ENCODE measurements at places on chromosomes 16 and 17.
A peak's percentile ranks its signal among the peaks of the same experiment; 100 is the strongest.

- DNase-seq, result no peak
These were observed 5.0 kb downstream of the SLC6A2 start for GRCh38 chr16:55660828-55661227.

DNA sequence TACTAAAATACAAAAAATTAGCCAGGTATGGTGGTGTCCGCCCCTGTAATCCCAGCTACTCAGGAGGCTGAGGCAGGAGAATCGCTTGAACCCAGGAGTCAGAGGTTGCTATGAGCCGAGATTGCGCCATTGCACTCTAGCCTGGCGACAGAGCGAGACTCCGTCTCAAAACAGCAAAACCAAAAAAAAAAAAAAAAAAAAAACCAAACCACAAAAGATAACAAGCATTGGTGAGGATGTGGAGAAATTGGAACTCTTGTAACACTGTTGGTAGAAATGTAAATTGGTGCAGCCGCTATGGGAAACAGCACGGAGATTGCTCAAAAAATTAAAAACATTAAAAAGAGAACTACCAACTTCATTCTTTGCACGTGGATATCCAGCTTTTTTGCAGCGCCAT lies 119.4 kb downstream of the OR1D5 start:
- no peak for DNase-seq

DNA sequence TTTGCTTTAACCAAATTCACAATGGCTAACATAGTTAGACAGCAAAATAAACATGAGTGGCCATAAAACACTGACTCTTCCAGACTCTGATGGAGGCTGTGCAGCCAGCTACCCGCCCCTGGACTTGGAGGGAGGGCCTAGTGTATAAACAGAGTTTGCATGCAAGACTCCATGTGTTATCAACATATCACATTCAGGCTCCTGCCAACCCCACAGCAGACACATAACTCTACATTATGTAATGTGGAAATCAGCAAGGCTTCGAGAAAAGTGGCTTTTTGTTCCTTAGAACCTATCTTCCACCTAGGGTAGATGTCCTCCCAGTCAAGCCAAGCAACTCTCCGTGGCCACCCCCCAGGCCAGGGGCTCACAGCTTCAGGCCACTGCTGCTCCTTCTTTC lies 19.3 kb upstream of the SOX9 start:
- DNase-seq, result no peak

DNA sequence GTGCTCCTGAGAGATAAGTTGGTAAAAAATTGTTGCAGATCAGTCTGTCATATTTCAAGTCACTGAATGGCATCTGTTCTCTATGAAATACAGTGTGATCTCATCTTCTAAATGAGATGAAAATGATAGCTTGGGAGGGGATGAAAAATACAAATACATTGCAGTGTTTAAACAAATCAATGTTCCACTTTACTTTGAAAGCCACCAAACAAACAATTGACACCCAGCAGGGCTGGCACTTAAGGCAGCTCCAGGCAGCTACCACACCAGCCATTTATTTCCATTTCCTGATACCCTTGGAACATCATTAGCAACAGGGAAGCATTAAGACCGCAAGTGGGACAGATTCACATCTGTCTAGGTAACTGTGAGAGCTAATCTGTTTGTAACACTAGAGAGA lies 827.6 kb upstream of the KIF2B start:
- no peak for DNase-seq

DNA sequence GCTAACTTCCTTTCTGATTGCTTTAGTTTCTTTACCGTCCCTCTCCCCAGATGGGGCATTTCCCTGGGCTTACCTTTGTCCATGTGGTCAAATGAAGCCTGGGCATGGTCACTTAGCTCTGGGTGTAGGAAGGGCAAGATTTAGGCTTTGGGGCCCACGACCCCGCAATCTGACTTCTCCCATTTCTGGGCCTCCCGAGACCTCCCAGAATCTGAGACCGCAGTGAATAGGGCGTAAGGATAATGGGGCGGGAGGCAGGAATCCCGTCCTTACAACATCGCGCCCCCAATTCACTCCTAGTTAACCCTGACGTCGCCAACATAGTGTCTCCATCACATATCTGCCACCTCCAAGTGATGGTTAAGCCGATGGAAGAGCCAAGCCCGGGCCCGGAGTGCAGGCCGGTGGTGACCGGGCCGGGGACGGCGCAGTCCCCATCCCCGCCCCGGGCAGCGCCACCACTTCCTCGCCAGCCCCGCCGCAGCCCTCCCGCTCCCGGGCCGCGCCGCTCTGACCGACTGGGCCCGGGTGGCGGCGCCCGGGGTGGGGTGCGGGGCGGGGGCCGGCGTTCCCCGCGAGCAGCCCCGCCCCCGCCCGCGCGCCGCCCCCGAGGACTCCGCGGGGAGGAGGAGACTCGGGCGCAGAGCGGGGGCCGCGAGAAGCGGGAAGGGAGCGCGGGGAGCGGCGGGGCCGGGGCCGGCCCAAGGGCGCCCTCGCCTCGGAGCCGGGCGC lies at the start of gene RHBDL3:
RHBDL3 (plus strand) TSS at position 641 of the 732 bp plus-strand sequence. CDS start 358 bp downstream, outside the sequence.
- DNase-seq, result no peak

GRCh38 chr17:76920364-76921139 lies 52.3 kb downstream of the MGAT5B start:
- DNase-seq, result no peak

DNA sequence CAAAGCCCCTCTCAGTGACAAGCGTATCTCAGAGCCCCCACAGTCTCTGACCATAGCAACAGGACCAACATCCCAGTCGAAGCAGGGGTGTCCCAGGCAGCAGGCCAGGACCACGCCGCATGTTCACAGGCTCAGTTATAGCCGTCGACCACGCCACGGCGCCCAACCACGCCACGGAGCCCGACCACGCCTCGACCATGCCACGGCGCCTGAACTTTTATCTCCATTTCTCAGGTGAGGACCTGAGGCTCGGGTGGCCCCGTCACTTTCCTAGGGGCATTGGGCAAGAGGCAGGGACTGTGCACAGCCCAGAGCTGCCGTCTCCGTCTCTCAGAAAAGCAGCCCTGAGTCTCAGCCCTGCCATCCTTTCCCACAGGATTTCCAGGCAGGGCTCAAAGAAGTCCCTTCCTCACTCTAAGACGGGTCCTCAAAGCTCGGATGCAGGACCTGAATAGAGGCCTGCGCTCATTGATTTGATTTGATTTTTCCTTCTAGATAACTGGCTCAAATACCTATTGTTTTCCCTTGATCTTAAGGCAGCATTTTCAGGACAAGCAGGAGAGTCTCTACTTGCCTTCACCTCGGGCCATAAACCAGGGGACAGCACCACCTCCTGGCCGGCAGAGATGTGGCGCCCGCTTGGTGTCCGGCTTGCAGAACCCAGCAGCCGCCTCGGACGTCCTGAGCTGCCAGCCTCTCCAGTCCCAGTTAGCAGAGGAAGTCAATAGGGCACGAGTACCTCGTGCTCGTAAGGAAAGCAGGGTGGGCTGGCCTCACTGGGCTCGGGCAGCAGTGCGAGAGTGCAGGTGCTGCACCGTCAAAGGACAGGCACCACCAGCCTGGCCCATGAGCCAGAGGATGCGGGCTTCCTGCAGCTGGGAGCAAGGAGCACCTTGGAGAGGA lies 38.8 kb downstream of the C16orf95 start:
- DNase-seq, result peak; percentile 22

DNA sequence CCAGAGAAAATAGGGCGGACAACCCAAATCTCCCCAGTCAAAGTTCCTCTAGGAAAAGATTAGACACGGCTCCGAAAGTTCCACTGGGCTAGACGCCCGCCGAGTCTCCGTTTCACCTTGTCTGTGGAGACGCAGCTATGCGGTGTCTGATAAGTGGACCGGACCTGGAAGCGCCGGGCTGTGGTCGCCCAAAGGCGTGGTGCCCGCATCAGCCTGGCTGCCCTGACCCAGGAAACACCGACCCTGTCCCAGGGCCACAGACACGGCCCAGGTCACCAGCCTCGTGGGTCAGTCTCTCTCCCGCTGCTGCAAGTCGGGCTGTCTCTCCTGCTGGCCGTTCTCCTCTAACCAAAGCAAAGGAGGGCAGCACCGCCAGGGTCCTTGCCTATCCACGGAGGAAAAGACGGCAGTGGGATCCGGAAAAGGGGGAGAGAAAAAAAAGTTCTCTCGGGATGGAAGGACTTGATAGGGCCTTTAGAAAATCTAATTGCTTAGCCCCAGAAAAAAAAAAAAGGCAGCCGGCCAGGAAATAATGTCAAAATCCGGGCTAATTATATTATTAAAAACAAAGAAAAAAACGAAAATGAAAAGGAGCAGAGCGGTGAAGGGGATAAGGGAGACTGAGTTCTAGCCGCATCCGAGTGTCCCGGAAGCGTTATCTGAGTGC lies 13.9 kb upstream of the FOXF1 start:
- no peak for DNase-seq

DNA sequence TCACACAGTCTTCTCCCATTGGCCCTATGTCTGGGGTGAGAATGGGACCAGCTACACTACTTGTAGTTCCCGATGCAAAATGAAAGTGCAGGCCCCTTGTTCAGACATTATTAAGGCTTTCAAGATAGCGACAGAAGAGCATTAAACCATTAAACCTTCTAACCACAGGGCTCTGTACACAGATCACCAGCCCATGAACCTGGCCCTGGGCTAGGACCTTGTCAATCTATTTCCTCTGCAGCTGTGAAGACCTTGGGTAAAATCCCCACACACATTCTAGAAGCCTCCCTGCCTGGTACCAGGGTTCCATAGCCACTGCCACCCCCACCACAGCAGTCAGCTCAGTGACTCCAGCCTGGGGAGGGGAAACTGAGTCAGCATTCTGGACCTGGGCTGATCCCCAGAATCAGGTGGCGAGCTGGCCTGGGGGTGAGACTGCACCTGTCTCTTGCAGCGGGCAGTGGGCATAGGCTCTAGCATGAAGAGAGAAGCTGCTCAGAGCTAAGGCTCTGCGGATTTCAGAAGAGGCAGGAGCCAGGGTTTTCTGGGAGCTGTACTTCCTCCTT lies 119.7 kb upstream of the LHX1 start:
- DNase-seq, result no peak

- DNase-seq, result no peak
These were observed 224.9 kb downstream of the SEC14L1 start for GRCh38 chr17:77365584-77366186.

DNA sequence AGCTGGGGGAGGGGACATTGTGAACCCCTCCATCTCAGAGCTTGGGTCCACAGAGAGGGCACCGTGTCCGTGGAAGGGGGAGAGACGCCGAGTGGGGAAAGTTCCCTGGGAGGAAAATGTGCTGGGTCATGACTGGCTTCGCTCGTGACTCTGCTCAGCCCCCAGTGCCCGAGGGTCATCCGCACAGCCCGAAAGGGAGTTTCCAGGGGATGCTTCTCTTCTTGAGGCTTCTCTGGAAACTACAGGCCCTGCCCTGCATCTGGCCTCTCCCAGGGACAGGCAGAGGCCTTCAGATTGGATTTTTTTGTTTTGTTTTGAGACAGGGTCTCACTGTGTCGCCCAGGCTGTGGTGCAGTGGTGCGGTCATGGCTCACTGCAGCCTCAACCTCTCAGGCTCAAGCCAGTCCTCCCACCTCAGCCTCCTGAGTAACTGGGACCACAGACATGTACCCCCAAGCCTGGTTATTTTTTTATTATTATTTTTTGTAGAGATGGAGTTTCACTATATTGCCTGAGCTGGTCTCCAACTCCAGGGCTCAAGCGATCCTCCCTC lies 9.8 kb upstream of the GSE1 start:
- no peak for DNase-seq

DNA sequence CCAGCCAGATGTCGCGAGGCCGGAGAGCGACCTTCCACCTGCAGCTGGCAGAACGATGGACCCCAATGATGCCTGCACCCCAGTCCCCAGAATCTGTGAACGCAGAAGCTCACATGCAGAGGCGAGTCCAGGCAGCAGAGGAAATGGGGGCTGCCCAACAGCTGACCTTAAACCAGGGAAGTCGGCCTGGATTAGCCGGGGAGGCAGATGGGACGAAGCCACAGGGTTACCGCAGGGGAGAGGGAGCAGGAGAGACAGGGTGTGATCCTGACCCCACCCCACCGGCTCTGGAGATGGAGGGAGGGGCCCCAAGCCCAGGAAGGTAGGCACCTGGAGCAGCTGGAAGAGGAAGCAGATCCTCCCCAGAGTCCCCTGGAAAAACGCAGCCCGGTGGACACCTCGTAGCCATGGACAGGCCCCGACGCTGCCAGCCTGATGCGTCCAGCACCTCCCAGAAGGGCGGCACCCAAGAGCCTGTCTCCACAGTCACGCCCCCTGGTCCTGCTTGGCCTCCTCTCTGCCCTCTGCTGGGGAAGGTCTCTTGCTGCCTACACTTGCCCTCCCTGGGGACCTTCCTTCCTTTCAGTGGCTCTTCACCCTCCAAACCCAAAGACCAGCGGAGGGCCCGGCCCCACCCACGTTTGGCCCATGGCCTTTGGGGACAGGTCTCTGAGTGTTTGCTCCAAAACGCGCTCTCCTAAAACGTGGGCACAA lies 37.3 kb downstream of the PIEZO1 start:
- DNase-seq, result no peak

DNA sequence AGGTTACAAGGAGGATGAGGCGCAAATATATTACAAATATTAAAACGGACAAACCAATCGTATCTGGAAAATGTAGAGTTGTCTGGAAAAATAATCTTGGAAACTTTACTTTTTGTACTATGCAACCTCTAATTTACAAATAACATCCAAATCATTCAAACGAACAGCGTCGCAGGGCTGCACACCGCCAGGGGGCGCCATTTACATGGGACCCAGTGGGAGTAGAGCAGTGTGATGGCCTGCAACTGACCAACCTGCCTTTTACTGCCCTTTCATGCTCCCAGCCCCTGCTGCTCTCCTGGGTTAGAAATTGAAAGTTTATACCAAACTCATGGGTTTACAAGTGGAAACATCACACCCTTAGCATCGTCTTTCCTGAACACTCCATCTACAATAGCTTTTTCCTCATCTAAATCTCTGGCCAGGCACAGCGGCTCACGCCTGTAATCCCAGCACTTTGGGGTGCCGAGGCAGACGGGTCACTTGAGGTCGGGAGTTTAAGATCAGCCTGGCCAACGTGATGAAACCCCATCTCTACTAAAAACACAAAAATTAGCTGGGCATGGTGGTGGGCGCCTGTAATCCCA lies 10.0 kb downstream of the PITPNC1 start:
- DNase-seq, result no peak

DNA sequence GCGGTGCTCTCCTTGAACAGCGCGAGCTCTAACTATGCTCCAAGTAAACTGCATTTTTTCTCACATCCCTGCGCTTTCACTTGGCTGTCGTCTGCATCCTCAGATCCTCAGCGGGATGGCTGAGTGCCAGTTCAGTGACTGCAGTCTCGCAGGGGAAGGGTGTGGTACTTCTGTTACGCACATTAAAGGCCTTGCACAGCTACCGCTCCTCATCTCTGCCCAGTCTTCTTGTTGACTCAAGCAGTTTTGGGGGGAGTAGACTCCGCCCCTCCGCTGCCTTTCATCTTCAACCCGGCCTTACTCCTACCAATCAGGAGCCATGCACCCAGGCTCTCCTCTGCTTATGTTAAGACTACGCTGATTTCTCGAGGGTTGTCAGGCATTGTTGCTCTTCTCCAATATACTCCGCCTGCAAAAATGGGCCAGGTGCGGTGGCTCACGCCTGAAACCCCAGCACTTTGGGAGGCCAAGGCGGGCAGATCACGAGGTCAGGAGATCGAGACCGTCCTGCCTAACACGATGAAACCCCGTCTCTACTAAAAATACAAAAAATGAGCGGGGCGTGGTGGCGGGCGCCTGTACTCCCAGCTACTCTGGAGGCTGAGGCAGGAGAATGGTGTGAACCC lies 10.0 kb downstream of the ATP5PD start:
- peak; percentile 59 for DNase-seq

GRCh38 chr16:82995924-82996441 lies 369.2 kb downstream of the CDH13 start:
- DNase-seq, result no peak

GRCh38 chr16:72927199-72928089 lies 120.5 kb downstream of the ZFHX3 start:
- no peak for DNase-seq
